ENCODE measurements at places on chromosomes 6 and 20. TPM values are rescaled to one million over a fixed set of nuclear protein-coding genes. Genes with fewer than 3 reads are reported as not detected.

The GOPC gene
- polyA plus RNA-seq: 57.1 TPM

The CLPSL2 gene
- not detected for polyA plus RNA-seq

The TRIM40 gene
- not detected for polyA plus RNA-seq

The BYSL gene
- 18.0 TPM for polyA plus RNA-seq

- DNase-seq: no peak
Observed at GRCh38 chr6:79440598-79440997, 96.6 kb downstream of the LCA5 start.

DNA sequence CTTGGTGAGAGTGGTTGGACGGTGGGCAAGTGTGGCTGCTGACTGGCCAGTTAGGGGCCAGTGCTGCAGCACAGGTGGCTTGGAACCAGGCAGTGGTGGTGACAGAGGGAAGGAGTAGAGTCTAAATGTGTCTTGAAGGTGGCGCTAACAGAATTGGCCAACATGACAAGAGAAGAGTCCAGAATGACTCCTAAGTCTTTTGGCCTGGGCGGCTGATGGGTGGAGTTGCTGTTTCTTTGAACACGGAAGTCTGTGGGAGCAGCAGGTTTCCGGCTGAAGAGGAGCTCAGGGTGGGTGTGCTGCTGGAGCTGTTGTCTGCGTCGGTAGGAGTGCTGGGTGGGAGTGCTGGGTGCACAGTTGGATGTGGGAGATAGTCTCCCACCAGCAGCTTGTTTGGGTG, 10.1 kb downstream of the LSM14B start:
- DNase-seq: no peak

All from BJ (cell line).